ENCODE measurements at places on chromosomes 16 and 17.

GRCh38 chr17:1173432-1174262, 6.1 kb downstream of the ABR start:
- no peak for DNase-seq

GRCh38 chr16:65113441-65113840, 8.4 kb downstream of the CDH11 start:
- DNase-seq, result no peak

GRCh38 chr17:73630531-73630930, 13.7 kb downstream of the SDK2 start:
- DNase-seq, result no peak

- DNase-seq, result no peak
These were observed 5.0 kb downstream of the CASKIN1 start for GRCh38 chr16:2191446-2191706.

GRCh38 chr17:57899391-57899790, 49.5 kb upstream of the MRPS23 start:
- no peak for DNase-seq

- DNase-seq, result peak; percentile 79
These were observed 2.7 kb downstream of the FBXO31 start for GRCh38 chr16:87380881-87381280.

- no peak for DNase-seq
These were observed 71.6 kb downstream of the METRNL start for GRCh38 chr17:83151056-83151441.

DNA sequence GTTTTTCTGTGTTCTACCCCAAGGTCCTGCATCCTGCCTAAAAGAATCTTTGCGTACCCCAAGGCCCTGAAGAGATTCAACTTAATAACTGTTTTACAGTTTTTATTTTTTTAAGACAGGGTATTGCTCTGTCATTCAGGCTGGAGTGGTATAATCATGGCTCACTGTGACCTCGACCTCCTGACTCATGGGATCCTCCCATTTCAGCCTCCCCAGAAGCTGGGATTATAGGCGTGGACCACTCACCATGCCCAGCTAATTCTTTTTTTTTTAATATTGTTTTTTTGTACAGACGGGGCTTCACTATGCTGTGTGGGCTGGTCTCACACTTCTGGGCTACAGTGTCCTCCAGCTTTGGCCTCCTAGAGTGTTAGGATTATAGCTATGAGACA, 9.3 kb upstream of the FAAP100 start:
- DNase-seq, result no peak

GRCh38 chr17:14499976-14500375, 199.1 kb downstream of the HS3ST3B1 start:
- DNase-seq, result no peak

DNA sequence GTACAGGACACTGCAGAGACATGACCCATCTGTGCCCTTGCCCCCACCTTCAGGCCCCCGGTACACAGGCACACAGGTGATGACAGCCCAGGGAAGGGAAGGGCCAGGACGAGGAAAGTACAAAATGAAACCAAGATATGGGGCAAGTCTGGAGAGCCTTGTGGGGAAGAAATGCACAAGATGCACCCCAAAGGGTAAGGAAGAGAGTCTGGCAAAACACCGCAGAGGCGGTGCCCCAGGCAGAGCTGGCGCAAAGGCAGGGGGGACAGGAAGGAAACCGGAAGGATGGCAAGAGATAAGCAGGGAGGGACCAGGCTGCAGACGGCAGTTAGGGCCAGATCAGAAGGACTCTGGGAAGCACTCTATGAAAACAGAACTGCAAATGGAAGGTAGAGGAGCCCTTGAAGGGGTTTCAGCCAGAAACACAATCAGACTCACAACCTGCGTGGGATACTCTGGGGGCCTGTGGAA, 81.4 kb downstream of the SLC39A11 start:
- no peak for DNase-seq

DNA sequence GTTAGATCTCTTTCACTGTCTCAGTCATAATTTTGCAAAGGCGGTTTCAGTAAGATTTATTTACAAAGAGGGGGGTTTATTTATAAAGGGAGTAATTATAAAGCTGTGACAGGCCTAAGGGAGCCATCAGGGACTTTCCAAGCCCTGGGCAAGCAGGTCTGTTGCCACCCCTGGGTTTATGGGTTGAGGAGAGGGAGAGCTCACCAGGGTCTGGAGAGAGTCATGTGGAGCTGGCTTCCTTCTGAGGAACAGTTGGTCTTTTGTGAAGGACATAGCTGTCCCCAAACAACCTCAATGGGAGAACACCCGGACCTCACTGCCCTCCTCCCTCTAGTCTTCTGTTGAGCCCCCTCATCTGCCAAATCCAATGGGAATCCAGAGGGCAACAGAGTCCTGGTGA, 9.8 kb downstream of the ITGAM start:
- DNase-seq, result no peak

- no peak for DNase-seq
These were observed 567 bp downstream of the TMEM97 start for GRCh38 chr17:28319598-28319935.

GRCh38 chr17:68807998-68808772, 147.0 kb downstream of the ABCA8 start:
- no peak for DNase-seq

- peak; percentile 10 for DNase-seq
These were observed 199.5 kb downstream of the PRKCB start for GRCh38 chr16:24035127-24035842.

DNA sequence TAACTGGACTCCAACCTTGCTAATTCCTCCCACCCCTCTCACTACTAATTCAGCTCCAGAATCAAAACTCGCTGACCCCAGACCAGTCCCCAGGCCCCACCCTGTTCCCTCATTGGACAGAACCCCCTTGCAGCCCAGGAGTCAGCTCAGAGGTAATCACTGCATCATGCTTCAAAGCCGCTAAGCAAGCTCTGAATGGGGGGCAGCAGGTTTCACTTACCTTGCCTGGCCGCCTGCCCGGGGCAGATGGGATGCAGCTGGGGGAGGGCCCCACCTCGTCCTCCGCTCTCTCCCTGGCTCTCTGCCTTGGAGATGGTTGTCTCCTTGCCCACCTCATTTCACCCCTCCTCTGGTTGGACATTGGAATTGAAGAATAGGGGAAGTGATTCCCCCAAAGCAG, 4.8 kb upstream of the NGFR start:
- no peak for DNase-seq

GRCh38 chr16:82801361-82801760, 174.6 kb downstream of the CDH13 start:
- peak; percentile 59 for DNase-seq

- no peak for DNase-seq
These were observed 71.6 kb upstream of the PSMD7 start for GRCh38 chr16:74224828-74225612.
